Activated CD4-positive, CD25-positive, alpha-beta regulatory T cell treated with anti-CD3 and anti-CD28 coated beads, Interleukin-2, amount 50 U/mL, for 24 hours (primary cell): ENCODE measurements at places on chromosomes 4 and X.

DNA sequence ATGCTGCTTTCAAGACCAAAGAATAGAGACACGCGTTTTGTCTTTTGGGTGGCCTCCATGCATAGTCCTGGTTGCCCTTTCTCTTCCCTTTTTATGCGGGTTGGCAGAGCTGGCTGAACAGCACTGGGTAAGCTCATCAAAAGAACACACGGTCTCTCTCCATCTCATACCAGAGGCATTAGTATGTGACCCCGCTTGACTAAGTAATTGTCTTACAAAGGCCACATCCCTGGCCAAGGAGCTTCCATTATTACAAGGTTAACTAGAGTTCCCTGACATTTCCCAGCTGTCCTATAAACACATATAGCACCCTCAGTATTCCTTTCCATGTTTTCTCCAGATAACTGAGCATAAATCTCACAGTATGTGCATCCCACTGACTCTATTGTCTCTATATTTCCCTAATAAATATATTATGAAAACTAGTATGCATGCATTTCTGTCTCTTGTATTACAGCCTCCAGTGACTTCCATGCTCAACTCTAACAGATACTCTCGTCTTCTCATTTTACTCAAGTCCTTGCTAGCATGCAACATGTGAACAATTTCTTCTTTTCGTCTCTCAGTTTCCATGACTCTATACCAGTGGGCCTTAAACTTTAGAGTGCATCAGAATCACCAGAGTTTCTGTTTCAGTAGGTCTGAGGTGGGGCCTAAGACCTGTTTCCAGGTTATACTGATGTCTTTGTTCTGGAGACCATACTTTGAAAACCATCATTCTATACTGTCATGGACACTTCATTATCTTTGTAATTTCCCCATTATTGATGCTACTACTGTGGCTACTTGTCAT is 247.7 kb upstream of the ARSJ start:
- no peak for ATAC-seq

GRCh38 chr4:80097400-80098177 is 24.6 kb upstream of the ANTXR2 start:
- no peak for ATAC-seq

DNA sequence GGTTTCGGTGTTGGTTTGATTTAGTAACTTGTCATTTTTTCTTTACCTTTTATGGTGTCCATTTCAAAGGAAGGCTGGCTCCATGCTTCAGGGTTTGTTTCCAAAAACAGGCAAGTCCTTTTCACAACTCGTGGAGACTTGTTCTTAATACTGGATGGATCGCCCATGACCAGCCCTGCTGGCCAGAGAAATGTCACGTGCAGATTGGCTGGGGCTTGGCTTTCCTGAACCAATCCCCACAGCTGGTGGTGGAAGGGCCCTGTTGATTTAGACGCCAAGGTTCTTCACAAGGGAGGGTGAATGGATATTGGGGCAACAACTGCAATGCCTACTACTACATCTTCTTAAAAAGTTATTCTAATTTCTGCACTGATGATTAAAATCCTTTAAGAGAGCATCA is 92.6 kb downstream of the SHROOM3 start:
- no peak for ATAC-seq

- ATAC-seq, result peak; percentile 60
Observed at GRCh38 chr4:2792711-2793585, at the start of gene SH3BP2. TSS of gene SH3BP2 (plus strand) at chr4:2793085. CDS start at chr4:2820618, 27,533 bp downstream.

GRCh38 chr4:12729384-12729783 is 754.8 kb downstream of the RAB28 start:
- no peak for ATAC-seq

GRCh38 chrX:40998123-40998522 is 87.1 kb upstream of the USP9X start:
- no peak for ATAC-seq

DNA sequence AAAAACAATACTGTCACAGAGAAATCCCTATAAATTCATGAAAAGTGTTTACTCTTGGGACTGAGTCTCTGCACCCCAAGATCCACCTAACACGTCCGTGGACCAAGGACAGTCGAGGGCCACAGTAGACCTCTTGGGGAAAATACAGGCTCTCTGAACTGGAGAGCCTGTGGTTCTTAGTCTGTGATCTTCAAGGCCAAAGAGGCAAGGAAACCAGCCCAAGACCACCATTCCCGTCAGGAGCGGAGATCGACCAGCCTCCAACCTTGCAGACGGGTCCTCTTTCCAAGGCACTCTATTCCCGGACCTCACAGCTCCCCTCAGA is 1.6 kb upstream of the APBB2 start:
- ATAC-seq, result no peak

- peak; percentile 98 for ATAC-seq
Observed at GRCh38 chrX:46676399-46677356, 82.2 kb downstream of the SLC9A7 start.

DNA sequence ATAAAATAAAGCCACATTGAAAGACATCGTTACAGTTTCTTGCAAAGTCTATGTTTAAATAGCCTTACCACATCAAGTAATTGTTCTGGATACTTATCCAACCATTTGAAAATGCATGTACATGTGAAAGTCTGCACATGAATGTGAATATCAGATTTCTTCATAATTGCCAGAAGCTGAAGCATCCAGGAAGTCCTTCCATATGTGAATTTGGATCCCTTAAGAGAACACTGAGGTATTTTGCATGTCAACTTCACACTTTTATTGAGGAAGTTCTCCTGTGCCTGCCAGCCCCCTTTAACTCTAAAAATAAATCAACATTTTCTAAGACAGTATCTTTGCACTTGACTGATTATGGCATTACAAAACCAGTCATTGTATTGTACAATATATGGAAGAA is 1103.5 kb upstream of the ADGRL3 start:
- ATAC-seq, result no peak

GRCh38 chr4:3470244-3471097 is 7.4 kb downstream of the DOK7 start:
- no peak for ATAC-seq

- ATAC-seq, result no peak
Observed at GRCh38 chr4:88441696-88442095, 15.2 kb upstream of the HERC5 start.

DNA sequence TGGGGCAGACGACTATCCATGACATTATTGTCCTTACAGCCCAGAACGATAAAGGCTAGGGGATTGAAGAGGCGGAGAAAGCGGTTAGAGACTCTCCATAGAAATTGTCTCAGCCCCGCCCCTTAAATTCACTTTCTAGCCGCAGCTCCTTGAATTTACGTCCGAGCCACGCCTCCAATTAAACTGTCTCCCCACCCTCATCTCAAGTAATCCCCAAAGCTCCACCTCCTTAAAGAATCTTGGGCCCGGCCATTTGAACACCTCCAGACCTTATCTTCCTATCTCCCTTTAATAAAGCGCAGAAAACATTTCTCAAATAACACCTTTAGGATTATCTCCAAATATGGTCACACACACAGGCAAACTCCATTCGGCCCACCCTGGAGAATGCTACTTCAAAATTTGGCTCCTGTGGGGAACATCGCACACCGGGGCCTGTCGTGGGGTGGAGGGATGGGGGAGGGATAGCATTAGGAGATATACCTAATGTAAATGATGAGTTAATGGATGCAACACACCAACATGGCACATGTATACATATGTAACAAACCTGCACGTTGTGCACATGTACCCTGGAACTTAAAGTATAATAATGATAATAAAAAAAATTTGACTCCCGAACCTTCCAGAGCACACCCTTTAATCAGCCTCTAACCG is 7.2 kb upstream of the MAGIX start:
- ATAC-seq, result peak; percentile 3

DNA sequence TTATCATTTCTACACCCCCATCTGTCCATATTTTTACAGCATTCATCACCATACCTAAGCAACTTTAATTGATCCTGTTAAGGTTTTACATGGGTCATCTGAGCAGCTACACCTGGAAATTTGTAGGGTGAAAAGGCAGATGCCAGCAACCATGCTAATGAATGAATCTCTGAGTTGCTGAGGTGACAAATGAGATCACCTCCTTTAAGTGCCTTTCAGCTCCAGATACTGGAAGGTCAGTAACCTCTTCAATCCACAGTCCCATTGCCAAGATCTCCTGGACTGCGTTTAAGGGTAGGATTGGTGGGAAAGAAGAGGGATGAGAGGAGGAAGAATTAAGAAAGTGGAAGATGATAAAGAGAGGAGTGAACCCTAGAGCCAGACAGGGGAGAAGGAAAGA is 8.5 kb upstream of the BMP3 start:
- ATAC-seq, result no peak

DNA sequence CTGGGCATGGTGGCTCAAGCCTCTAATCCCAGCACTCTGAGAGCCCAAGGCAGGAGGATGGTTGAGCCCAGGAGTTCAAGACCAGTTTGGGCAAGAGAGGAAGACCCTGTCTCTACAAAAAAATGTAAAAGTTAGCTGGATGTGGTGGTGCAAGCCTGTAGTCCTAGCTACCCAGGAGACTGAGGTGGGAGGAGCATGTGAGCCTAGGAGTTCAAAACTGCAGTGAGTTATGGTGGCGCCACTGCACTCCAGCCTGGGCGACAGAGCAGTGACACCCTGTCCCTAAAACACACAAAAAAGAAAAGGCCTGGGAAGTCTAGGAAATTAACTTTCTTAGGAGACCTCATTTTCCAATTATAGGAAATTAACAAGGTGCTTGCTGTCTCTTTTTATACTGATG is 76.8 kb downstream of the JAKMIP1 start:
- ATAC-seq, result no peak

DNA sequence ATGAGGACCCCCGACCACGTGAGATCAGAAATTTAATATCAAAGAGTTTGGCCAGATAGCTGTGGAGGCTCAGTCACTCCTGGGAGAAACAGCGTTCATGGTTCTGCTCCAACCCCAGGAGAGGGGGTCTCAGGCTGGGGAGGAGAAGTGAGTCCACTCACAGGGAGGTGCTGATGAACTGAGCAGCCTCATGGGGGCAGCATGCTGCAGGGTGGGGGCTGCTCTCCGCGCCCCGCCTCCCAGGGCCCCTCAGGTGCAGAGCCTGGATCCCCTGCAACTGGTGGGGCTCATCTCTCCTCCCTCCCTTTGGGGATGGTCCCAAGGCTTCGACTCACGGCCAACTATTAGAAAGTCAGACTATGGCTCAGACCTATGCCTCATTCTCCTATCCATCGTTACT is 26.6 kb upstream of the C4orf50 start:
- ATAC-seq, result no peak

DNA sequence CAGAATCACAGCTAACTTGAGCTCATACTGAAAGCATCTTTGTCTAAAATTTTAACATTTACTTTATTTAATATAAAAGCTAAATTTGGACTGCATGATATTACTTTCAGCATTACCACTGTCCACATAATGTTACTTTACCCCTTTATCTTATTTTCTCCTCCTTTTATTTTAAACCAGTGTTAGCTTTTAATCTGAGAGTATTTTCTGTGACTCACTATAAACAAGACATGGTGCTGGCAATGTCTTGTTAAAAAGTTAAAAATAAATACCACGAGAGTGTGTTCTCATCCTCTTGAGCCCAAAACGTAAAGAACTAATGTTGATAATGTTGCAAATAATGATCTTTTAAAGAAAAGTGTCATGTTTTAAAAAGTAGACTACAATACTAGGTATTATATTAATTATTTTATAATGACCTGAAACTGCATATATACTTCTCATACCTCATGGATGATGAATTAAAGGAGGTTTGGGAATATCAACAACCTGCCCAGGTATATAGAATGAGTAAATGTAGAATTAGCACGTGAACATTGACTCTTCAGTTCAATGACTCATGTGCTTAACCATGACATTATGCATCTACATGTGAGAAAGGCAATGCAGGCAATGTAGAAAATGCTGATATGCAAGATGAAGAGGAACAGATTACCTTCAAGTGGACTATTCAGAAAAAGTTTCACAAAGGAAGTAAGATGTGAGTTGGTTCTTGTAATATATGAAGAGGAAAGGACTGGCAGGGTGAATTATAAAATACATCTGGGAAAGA is 454.1 kb upstream of the ADGRL3 start:
- ATAC-seq, result no peak

- ATAC-seq, result no peak
Observed at GRCh38 chr4:153189016-153189801, 15.0 kb upstream of the TRIM2 start.

DNA sequence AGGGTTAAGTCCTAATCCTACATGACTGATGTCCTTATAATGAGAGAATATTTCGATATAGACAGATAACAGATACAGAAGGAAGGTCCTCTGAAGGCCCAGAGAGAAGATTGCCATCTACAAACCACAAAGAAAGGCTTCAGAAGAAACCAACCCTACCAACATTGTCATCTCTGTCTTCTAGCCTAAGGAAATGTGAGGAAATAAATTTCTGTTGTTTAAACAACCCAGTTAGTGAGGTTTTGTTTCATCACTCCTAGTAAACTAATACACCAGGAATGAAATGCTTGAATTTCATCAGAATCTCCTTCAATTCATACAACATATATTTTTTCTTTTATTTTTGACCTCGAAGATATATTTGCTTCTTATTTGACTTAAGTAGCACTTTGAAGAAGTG is 1527.8 kb downstream of the STIM2 start:
- no peak for ATAC-seq

DNA sequence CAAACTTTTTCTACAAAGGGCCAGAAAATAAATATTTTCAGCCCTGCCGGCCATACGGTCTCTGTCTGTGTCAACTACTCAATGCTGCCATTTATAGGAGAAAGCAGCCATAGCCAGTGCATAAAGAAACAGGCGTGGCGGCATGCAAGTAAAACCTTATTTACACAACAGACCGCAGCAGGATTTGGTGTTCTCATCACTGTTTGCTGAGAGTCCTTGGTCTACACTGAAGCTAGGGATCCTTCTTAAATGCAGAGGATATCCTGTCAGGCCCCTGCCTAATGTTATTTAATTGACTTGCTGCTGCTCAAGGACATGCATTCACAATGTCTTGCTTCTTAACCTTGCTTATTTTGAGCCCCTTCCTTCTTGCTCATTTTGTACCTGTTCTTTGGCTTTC is 54.7 kb downstream of the CPE start:
- ATAC-seq, result no peak

DNA sequence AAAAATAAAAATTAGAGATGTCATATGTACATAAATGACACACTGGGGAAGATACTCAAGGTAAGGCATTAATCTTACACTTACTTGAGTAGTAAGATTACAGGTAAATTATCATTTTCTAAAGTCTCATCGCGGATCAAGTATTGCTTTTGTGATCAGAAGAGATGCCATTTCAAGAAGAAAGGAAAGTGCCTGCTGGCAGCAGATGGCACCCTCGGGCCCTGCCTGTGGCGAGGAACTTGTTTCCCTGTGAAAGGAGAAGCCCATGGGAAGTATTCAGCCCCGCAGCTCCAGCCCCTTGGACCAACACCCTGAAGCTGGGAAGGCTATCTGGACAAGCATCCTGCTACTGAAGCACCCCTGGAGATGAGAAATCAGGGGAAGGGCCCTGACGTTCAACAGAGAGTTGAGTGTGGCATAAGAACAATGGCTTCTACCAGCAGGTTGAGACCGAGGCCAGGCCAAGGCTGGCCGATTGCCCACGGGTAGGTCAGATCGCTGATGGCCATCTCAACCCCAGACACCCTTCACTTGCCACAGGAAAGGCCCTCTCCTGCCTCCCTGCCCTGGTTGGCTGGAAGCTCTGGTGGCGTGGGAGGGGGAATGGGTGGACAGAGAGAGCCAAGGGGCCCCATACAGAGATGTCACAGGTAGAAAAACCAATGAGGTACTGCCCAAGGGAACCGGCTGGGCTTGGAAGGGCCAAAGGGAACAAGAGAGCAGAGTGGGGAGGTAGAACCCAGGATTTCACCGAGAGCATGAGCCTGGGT is 18.8 kb upstream of the MXD4 start:
- no peak for ATAC-seq

- no peak for ATAC-seq
Observed at GRCh38 chr4:152369902-152370295, 166.0 kb downstream of the FBXW7 start.

- no peak for ATAC-seq
Observed at GRCh38 chrX:45750639-45751038, 550.0 kb upstream of the DIPK2B start.

- ATAC-seq, result no peak
Observed at GRCh38 chr4:10173037-10173753, 56.6 kb upstream of the WDR1 start.
